ENCODE measurements at places on chromosomes 12 and 14. TPM values are rescaled to one million over a fixed set of nuclear protein-coding genes. Genes with fewer than 3 reads are reported as not detected.

NELL2 gene
- 1,331 TPM for total RNA-seq

AKAP6 gene
- 158 TPM for total RNA-seq

ANKS1B gene
- total RNA-seq, result 452 TPM

MMP14 gene
- 8.3 TPM for total RNA-seq

GPR162 gene
- 61.3 TPM for total RNA-seq

RD3L gene
- not detected for total RNA-seq

CCDC196 gene
- total RNA-seq, result not detected

TEX52 gene
- not detected for total RNA-seq

DACT1 gene
- total RNA-seq, result 435 TPM

- DNase-seq, result no peak
Measured at GRCh38 chr12:41473441-41473840, 285.3 kb downstream of the PDZRN4 start.

DNA sequence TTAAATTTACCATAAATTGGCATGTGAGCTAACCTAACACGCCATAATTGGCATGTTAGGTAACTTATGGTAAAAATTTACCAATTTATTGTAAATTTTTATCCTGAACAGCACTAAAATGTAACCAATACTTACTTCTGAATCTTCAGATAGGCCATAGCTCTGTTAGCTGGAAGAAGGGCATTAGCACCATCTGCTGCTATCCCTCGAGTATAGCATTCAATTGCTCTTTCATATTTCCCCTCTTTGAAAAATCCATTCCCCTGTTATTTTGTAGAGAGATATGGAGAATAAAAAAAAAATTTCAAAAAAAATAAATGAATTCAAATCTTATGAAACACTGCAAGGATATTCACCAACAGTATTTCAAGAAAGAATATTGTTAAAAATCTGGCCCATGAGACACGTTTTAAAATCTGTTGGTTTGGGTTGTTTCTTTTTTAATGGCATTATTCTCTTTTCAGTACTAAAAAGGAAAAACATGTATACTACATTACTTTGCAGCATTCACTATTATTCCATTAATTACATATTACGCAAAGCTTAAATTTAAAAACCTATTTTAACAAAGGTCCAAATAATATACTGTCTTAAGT is 19.1 kb downstream of the RPAP3 start:
- DNase-seq, result no peak

DNA sequence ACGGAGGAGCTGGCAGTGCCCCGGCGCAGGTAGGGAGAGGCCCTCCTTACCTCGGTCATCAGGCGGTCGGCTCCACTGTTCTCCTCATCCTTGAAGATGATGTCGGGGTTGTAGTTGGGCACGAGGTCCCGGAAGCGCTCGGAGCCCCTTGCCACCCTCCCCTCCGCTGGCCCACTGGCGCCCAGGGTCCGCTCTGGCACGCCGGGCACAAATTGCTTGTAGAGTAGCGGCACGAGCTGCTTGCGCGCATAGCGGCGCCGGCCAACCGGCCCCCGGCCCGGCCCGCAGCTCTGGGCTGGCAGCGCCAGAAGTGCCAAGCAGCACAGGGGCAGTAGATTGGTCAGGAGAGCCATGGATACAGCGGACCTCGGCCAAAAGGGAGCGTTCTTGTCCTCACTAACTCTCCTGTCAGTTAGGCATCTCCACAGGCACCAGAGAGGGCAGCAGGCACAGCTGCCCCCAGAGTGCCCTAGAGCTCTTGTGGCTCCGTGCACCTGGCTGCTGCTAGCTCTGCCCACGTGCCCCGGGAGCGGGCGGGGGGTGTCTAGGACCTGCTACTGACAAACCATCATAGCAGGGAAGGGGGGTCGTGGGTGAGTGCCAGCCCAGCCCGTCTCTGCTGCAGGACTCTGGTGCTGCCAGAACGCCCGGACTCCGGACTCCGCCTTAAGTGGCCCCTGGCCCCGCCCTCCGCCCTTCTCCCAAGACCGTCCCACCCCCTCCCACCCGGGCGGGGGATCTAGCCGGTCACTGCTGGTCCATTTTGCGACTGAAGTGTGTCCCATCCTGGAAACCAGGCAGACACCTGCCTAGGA is at the start of gene DHH:
Gene DHH, minus strand, starts transcription at position 642 of the 815 bp plus-strand sequence. Its CDS starts 289 bp downstream, at position 353.
- no peak for DNase-seq

DNA sequence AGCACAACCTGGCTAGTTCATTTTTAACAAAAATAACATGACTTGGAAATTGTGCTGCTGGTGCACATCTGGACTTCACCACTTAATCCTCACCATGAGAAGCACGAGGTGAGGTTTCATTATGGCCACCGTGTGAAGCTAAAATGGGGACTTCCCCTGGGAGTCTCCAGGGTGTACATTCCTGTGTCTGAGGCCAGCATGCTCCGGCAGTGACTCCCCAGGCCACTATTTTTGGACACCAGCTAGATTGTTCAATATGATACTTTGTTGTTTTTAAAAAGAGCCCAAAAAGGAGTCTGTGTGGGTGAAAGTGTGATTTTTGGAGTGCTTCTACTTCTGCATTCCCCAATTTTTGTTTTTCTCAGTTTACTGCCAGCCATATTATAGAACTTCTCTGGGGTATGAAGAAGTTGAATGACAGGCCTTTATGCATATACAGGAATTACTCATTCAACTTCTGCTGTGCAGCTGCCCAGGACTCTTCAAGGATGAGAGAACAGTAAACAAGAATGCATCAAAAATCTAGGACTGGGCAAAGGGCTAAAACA is 16.9 kb upstream of the AICDA start:
- no peak for DNase-seq

DNA sequence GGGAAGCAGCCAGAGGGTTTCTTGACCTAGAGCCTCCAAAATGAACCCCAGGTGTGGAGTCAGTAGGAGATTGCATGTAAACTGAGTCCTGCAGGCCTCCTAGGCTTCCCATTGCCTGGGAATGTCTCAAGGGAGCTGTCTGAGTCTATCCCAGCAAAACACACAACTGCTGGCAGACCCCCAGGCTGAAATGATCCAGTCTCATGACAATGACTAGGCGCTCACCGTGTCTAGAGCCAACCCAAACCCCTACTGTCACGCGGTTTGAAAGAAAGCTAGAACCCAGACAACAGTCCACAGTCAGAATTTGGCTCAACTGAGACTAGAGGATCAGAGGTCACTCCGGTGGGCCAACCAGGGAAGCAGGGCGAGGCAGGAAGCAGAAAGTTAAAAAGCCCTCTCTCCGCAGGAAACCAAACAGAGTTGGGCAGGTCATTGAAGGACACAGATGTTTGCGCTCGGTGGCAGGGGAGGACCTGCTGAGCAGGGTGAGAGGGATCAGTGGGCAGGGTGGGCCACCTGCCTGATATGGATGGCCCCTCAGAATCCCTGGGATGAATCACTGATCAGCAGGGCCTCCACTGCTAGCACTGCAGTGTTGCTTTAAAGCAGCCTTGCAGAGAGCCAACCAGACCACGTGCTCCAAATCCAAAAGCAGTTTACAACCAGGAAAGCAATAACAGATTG is 23.8 kb downstream of the ACTN1 start:
- DNase-seq, result no peak

DNA sequence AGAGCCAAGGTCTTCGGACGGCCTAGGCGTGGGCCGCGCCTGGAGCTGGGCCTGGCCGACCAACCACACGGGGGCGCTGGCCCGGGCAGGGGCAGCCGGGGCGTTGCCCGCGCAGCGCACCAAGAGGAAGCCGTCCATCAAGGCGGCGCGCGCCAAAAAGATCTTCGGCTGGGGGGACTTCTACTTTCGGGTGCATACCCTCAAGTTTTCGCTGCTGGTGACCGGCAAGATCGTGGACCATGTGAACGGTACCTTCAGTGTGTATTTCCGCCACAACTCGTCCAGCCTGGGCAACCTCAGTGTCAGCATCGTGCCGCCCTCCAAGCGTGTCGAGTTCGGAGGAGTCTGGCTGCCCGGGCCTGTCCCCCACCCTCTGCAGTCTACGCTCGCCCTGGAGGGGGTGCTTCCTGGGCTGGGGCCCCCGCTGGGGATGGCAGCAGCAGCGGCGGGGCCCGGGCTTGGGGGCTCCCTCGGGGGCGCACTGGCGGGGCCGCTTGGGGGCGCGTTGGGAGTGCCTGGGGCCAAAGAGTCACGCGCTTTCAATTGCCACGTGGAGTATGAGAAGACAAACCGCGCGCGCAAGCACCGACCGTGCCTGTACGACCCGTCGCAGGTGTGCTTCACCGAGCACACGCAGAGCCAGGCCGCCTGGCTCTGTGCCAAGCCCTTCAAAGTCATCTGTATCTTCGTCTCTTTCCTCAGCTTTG is 4.4 kb upstream of the SHMT2 start:
- no peak for DNase-seq

DNA sequence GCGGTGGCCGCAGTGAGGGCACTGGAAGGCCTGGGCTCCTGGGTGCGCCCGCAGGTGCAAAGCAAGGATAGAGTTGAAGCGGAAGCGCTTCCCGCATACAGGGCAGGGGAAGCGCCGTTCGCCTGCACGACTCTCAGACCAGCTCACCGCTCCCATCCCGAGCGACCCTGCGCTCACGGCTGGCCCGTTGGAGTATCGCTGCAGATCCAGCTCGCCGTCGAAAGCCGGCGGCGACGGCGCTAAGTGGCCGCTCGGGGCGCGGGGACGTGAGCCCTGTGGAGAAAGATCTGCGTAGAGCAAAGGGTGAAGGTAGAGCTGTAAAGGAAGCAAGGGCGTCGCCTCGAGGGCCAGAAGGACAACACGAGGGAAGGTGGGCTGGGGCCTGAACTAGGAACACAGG is 5.4 kb downstream of the ZNF219 start:
- no peak for DNase-seq

DNA sequence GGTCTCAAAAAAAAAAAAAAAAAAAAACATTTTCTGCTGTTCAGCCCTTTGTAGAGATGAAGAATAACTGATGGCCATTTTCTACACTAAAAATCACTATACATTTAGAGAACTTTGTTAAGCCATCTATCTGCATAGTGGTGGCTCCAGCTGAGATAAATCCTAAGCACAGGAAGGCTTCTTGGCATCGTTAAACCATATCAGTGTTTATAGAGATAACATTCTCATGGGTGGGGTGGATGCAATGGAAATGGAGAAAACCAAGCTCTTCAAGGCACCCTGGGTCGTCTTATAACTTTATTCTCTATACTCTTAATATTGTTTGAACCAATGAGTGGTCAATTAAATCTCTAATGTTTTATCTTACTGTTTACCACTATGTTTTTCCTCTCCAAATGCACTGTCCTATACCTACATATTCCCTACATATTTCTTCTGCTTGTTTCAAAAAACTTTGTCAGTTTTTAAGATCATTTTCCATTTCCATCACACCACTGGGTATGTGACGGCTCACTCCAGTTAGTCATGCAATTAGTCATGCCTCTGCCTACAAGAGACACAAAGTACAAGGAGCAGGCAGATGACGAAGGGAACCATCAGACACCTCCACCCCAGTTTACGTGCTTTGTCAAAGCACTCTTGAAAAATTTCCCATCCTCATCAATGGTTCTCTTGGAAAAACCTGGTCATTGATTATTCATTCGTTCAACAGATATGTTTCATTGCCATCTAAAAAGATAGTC is 119.3 kb upstream of the OVCH1 start:
- DNase-seq, result peak; percentile 17

GRCh38 chr12:132866251-132866828 is 21.1 kb downstream of the CHFR start:
- DNase-seq, result no peak

- no peak for DNase-seq
Measured at GRCh38 chr12:109768901-109769670, 55.5 kb downstream of the FAM222A start.

DNA sequence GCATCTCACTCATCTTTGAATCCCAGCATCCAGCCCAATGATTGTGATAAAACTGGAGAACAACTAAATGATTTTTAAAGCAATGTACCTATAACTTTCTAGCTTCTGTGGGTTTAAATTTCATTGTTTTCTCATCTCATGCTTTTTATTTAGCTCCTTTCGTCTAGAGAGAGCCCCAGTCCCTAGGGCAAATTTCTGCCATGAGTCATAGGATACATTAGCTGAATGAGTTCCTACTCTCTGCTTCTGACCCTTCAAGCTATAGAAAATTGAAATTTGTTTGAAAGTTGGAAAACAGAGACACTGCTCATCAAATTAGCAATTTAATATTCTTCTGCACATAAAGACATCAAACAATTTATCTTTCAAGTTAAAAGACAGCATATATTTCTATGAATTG is 113.9 kb downstream of the KIF21A start:
- no peak for DNase-seq

- DNase-seq, result no peak
Measured at GRCh38 chr12:48794870-48795269, 6.0 kb upstream of the ADCY6 start.

DNA sequence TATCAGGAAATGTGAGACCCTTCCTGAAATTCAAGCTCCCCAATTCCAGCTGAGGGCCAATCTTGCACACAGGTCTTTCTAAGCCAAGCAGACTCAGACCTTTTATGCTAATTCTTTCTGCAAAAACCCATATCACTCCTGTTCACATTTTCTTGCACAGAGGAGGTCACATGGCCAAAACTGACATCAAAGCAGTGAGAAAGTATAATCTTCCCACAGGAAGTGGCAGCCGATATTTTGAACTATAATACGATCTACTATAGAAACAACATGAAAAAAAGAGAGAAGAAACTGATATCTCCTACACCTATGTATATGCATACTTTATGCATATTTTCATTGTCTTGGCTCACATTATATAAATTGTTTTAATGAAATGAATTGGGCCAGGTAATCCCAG is 132.9 kb upstream of the SSTR1 start:
- DNase-seq, result no peak

- no peak for DNase-seq
Measured at GRCh38 chr12:51951843-51952722, 584 bp downstream of the ACVR1B start.

DNA sequence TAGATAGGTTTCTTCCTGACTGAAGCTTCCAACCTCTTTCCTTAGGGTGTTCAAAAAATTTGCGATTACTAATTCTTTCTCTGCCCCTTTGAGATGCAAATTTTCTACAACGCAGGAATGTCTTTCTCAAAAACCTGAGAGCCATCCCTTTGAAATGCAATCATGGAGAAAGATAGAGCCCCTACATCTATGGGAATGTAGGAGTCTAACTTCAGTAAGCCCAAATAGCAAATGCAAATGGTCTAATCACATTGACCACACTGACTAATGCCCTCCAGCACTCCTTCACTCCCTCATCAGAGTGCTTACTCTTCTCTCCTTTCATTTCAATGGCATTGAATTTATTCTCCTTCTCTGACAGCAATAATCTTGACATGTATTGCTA is 107.1 kb downstream of the SLC6A15 start:
- no peak for DNase-seq
